ENCODE measurements at places on chromosomes 12 and 14. TPM values are rescaled to one million over a fixed set of nuclear protein-coding genes. Genes with fewer than 3 reads are reported as not detected.

The OR4K1 gene
- not detected for total RNA-seq

The MANSC4 gene
- not detected for total RNA-seq

The GOLT1B gene
- total RNA-seq = 35.6 TPM

The MUCL1 gene
- not detected for total RNA-seq

The FGF6 gene
- not detected for total RNA-seq

The CDKN3 gene
- total RNA-seq = 1.2 TPM

The TEX52 gene
- not detected for total RNA-seq

The PSMC6 gene
- total RNA-seq = 102 TPM

The IKZF4 gene
- total RNA-seq = 7.5 TPM

The HOXC6 gene
- not detected for total RNA-seq

- H3K4me1 ChIP-seq = peaks cover 6% of the 10 kb centered on the region
- DNase-seq = no peak
- no peak overlapping the region for H3K27ac ChIP-seq
- no peaks in the 10 kb centered on the region for H3K36me3 ChIP-seq
- no peak overlapping the region for H3K4me3 ChIP-seq
- H3K27me3 ChIP-seq = peaks cover 39% of the 10 kb centered on the region
Observed at GRCh38 chr12:64821116-64821630, 3.3 kb upstream of the TBC1D30 start.

GRCh38 chr12:130788515-130788914 is 50.5 kb downstream of the STX2 start:
- no peak overlapping the region for H3K27ac ChIP-seq
- H3K27me3 ChIP-seq = no peaks in the 10 kb centered on the region
- no peak overlapping the region for H3K4me3 ChIP-seq
- no peak for DNase-seq

DNA sequence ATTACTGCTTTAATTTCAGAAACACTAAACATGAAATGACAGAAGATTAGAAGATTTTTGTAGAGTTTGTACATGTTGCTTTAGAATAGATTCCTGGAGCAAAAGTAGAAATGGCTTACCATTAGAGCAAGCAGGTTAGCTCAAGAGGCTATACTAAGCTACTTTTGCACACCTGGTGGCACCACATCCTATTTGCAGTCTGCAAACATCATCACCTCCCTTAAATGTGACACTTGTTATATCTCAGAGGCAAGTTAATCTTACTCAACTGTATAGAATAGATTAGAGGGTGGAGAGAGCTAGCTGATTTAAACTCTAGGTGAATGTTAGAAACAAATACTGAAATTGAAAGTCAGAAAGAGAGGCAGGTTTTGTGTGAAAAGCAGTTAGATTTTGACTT is 30.7 kb upstream of the OR4E1 start:
- no peak for DNase-seq
- no peak overlapping the region for H3K27ac ChIP-seq
- peaks cover 11% of the 10 kb centered on the region for H3K27me3 ChIP-seq

- H3K27me3 ChIP-seq = peaks cover 43% of the 10 kb centered on the region
- H3K36me3 ChIP-seq = no peaks in the 10 kb centered on the region
- H3K4me3 ChIP-seq = no peak overlapping the region
- H3K4me1 ChIP-seq = no peaks in the 10 kb centered on the region
- H3K27ac ChIP-seq = no peak overlapping the region
Observed at GRCh38 chr12:51904951-51905470, 2.3 kb upstream of the ACVRL1 start.

DNA sequence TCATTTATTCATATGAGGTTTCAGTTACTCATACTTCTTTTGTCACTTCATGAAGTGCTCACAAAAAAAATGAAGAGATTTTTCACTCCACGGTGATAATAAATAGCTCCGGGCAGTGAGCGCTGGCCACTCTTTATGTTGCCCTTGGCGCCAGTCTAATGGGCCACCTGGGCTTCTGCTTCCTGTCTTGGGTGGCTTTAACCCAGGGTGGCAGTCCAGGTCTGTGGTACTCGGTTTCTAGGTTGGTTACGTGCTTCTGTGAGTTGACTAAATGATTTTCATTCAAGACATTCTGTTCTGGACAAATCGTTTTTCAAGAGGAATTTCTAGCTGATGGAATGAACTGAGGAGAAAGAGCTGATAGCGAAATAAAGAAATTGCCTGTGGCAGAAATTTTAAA is 34.6 kb upstream of the NID2 start:
- no peak overlapping the region for H3K4me3 ChIP-seq
- no peak for DNase-seq

DNA sequence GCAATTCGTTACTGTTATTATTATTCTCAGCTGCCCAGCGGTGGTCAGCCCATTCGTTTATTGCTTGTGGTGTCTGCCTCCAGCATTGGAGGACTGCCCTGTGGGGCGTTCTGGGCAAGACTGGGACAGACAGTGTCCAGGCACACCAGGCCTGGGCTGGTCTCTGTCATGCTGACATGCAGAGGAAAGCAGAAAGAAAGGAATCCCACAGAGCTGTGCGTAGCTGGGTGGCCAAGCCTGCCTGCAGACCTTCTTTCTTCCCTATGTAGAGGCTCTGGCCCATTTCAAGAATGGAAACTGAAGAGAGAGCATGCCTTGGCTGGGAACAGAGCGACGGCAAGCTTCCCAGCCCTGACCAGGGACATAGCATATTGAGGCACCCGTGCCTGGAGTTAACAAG is 525.3 kb upstream of the TBX3 start:
- DNase-seq = no peak
- no peaks in the 10 kb centered on the region for H3K4me1 ChIP-seq
- H3K27me3 ChIP-seq = no peaks in the 10 kb centered on the region
- H3K27ac ChIP-seq = no peak overlapping the region

GRCh38 chr14:75825147-75825592 is 156.6 kb downstream of the TGFB3 start:
- no peaks in the 10 kb centered on the region for H3K27me3 ChIP-seq
- H3K27ac ChIP-seq = no peak overlapping the region
- no peak overlapping the region for H3K4me3 ChIP-seq
- no peaks in the 10 kb centered on the region for H3K4me1 ChIP-seq
- DNase-seq = no peak

DNA sequence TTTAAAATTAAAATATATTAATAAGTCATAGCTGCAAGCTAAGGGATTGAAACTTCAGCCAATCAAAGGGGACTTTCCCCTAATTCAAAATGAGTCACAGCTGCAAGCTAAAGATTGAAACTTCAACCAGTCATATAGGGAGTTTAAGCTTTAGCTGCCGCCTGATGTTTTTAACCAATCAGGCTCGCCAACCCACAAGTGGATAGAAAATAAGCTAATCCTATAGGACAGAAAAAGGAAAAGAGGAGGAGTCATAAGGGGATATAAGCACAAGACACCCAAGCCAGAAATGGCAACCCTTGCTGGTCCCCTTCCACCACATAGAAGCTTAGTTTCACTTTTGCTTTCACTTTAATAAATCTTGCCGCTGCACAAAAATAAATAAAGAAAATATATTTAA is 1154.6 kb downstream of the GALC start:
- H3K27ac ChIP-seq = no peak overlapping the region
- DNase-seq = no peak
- H3K4me3 ChIP-seq = no peak overlapping the region
- no peaks in the 10 kb centered on the region for H3K4me1 ChIP-seq
- no peaks in the 10 kb centered on the region for H3K36me3 ChIP-seq
- H3K27me3 ChIP-seq = no peaks in the 10 kb centered on the region

DNA sequence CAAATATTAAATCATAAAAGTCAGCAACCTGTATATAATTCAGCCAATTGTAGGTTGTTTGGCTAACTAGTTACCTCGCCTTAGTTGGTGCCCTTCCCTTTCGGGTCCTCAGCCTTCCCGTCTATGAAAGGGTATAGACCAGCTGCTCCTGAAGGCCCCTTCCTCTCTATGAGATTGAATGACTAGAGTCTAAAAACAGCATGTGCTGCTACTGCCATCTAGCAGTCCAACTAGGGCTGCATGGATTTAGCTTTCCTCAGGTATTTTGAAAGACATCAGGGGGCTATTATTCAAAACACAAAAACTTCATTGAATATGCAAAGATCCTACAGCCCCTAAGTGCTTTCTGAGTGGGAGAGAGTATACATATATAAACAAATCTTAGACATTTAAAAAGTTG is 37.0 kb upstream of the TMEM263 start:
- no peaks in the 10 kb centered on the region for H3K36me3 ChIP-seq
- peaks cover 3% of the 10 kb centered on the region for H3K4me1 ChIP-seq
- no peak overlapping the region for H3K4me3 ChIP-seq
- no peak overlapping the region for H3K27ac ChIP-seq
- no peaks in the 10 kb centered on the region for H3K27me3 ChIP-seq

GRCh38 chr12:54416687-54417603 is 2.1 kb downstream of the ITGA5 start:
- DNase-seq = no peak
- peaks cover 14% of the 10 kb centered on the region for H3K27me3 ChIP-seq
- peak overlapping the region; percentile 91 for H3K27ac ChIP-seq

- no peak overlapping the region for H3K27ac ChIP-seq
- no peaks in the 10 kb centered on the region for H3K36me3 ChIP-seq
- H3K27me3 ChIP-seq = peaks cover 90% of the 10 kb centered on the region
- H3K4me3 ChIP-seq = no peak overlapping the region
- DNase-seq = no peak
Observed at GRCh38 chr14:36522347-36522971, 2.4 kb upstream of the NKX2-1 start.

GRCh38 chr12:29425722-29426121 is 44.8 kb upstream of the ERGIC2 start:
- DNase-seq = no peak
- H3K4me3 ChIP-seq = no peak overlapping the region
- no peak overlapping the region for H3K27ac ChIP-seq
- no peaks in the 10 kb centered on the region for H3K36me3 ChIP-seq
- no peaks in the 10 kb centered on the region for H3K4me1 ChIP-seq

- H3K4me1 ChIP-seq = no peaks in the 10 kb centered on the region
- H3K27me3 ChIP-seq = no peaks in the 10 kb centered on the region
- DNase-seq = no peak
- H3K36me3 ChIP-seq = peaks cover 54% of the 10 kb centered on the region
Observed at GRCh38 chr12:7203109-7203508, 13.6 kb downstream of the PEX5 start.

DNA sequence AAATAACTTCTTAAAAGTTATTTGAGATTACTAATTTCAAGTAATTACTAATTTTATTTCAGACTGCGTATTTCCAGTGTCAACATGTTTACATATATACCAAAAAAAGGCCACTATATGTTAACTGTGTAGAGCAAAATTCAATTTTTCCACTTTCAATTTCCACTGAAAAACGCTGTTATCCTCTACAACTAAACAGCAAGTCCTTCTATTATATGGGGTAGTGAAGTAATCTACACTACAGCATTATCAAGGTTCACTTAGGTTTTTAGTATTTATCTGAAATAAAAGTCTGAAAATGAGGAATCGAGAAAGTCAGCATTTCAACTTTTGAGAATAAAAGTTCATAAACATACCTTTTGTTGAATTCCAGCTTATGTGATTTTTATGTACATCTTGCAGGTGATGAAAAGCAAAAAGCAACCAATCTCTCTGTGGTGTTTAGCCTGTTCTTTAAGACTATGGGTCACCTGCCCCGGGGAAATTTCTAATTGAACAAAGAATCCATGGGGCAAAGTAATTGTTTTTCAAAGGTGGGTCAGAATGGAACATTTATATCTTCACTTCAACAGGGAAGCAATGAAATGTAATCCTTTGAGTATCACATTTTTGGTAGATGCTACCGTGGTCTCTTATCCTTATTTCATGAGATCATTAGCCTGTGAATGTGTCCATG is 3.3 kb downstream of the BTG1 start:
- peak overlapping the region; percentile 77 for H3K4me3 ChIP-seq
- H3K4me1 ChIP-seq = peaks cover 22% of the 10 kb centered on the region
- no peak for DNase-seq

GRCh38 chr12:123873793-123874192 is 98.8 kb downstream of the CCDC92 start:
- H3K27me3 ChIP-seq = no peaks in the 10 kb centered on the region
- no peak overlapping the region for H3K27ac ChIP-seq
- no peak overlapping the region for H3K4me3 ChIP-seq
- H3K36me3 ChIP-seq = no peaks in the 10 kb centered on the region

GRCh38 chr12:65113621-65114035 is 7.5 kb downstream of the WIF1 start:
- DNase-seq = no peak
- no peaks in the 10 kb centered on the region for H3K36me3 ChIP-seq
- H3K4me1 ChIP-seq = no peaks in the 10 kb centered on the region
- no peak overlapping the region for H3K27ac ChIP-seq
- H3K4me3 ChIP-seq = no peak overlapping the region
